ENCODE measurements at places on chromosomes 6 and 20.

- DNase-seq, result peak; percentile 83
Observed at GRCh38 chr6:158536084-158536890, 23.6 kb upstream of the TMEM181 start.

GRCh38 chr20:50009521-50010454 lies 27.0 kb downstream of the SNAI1 start:
- no peak for DNase-seq

GRCh38 chr6:139954463-139955071 lies 580.1 kb upstream of the CITED2 start:
- no peak for DNase-seq

GRCh38 chr6:91695221-91695620 lies 1108.3 kb upstream of the MAP3K7 start:
- no peak for DNase-seq

- DNase-seq, result no peak
Observed at GRCh38 chr20:63625771-63626423, 1.0 kb downstream of the GMEB2 start.

GRCh38 chr6:19394687-19395086 lies 442.5 kb upstream of the ID4 start:
- no peak for DNase-seq

- no peak for DNase-seq
Observed at GRCh38 chr20:1687053-1687452, 29.5 kb upstream of the SIRPG start.

GRCh38 chr6:2733324-2733723 lies 17.4 kb downstream of the MYLK4 start:
- no peak for DNase-seq

DNA sequence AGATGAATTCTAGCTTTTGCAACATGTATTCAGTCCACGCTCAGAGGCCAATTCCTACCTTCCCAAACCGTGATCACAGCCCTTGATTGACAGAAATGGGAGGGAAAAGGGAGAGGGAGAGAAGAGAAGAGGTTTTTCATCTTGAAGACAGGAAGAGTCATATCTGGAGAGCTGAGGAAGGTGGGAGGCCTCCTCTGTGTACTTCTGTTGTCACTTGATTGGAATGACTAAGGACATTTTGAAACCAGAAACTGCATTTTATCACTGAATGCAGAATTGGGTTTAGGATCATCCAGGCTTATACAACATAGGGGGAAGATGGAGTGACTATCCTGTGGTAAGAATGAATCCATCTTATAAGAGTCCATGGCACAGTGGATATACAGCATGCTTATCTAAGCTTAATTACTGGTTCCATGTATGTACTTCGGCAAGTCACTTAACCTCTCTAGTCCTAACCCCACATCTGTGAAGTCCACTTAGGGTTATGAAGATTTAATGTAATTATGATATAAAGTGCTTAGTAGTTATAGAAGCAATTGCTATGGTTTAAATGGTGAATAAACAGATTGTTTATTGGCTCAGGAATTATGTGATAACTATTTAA lies 144.0 kb downstream of the BCKDHB start:
- no peak for DNase-seq

DNA sequence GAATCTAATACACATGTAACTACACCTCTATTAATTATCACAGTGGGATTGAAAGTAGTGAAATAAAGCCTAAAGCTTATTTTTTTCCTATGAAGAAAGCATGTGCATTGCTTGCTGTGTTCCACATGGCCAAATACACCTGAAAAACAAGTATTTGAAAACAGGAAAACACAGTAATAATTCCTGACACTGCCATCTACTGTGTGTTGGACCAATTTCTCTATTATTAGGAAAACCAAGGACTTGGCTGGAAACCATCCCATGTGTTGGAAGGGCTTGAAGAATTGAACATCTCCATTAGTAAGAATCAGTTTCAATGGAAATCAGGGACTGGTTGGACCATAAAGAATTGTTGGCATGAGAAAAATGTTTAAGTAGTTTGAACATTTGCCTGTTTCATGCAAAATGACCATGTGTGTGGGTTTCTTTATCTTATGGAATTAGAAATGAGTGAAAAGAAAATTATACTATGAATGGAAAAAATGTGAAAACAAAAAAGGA lies 124.1 kb downstream of the PHF3 start:
- DNase-seq, result no peak

GRCh38 chr6:148999501-148999900 lies 252.7 kb downstream of the UST start:
- no peak for DNase-seq

DNA sequence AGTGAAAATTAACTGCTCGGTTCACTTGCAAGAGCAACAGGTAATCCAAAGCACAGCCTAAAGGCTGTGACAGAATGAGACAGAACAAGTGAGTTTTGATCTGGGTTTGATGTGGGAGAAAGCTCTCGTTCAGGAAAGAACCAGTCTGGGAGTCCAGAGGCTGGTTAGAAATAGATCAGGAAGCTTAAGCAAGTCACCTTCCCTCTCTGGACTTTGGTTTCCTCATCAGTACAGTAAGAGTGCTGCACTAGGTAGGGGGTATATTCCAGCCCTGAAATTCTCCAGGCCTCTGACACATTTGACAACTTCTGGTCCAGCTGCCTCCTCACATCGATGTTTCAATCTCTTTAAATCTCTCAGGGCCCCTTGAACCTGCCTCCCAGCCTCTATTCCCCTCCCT lies 33.7 kb upstream of the MDGA1 start:
- no peak for DNase-seq

- DNase-seq, result no peak
Observed at GRCh38 chr20:57911512-57912226, 201.9 kb upstream of the PMEPA1 start.

GRCh38 chr20:17825252-17825959 lies 125.6 kb downstream of the BANF2 start:
- DNase-seq, result no peak

- no peak for DNase-seq
Observed at GRCh38 chr20:40749985-40750506, 61.0 kb upstream of the MAFB start.

- no peak for DNase-seq
Observed at GRCh38 chr6:4460586-4461475, 315.4 kb upstream of the CDYL start.

GRCh38 chr20:313948-314347 lies 11.4 kb upstream of the SOX12 start:
- no peak for DNase-seq

DNA sequence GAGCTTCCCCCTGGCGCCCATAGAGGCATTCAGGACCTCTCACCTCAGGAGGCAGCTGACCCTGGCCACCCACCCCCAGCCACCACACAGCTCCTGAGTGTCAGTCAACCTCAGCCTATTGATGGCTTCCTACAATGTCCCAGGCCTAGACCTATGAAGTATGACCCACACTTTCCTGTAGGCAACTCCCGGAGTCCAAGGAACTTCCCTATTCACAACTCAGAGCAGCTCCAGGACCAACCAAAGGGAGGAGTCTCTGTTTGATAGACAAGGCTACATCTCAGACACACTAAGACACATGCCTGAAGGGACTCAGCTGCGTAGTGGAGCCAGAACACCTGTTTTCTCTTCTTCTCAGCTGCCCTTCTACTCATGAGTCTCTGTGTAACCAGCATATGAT lies 169.1 kb downstream of the MAFB start:
- no peak for DNase-seq

- no peak for DNase-seq
Observed at GRCh38 chr6:162733489-162733888, 5.7 kb downstream of the PACRG start.

DNA sequence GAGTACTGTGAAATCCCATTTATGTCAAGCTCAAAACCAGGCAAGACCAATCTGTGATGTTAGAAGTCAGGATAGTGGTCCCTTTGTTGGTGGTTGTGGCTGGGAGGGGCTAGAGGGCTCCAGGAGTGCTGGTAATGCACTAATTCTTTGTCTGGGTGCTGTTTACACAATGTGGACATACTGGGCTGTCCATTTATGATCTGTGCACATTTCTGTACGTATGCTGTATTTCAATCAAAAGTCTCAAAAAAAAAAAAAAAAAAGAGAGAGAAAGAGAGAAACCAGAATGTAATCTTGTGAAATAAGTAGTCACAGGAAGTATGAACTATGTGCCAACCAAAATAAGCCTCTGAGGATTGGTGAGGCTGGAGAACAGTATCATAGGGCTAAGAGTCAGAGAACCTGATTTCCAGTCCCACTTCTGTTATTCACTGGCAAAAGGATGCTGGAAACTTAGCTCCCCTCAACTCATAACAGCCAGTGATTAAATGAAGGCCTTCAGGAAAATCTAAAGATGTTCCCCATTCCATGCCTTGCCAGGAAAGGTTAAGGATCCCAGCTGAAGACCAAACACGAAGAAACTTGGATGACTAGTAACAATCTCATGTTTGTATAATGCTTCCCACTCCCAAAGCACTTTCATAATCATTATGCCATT lies 19.6 kb upstream of the TRAM2 start:
- DNase-seq, result no peak

- no peak for DNase-seq
Observed at GRCh38 chr6:118736440-118736839, 85.0 kb upstream of the CEP85L start.

- no peak for DNase-seq
Observed at GRCh38 chr6:42049948-42050296, 402 bp upstream of the TAF8 start.

GRCh38 chr20:15248618-15249395 lies 911.4 kb upstream of the FLRT3 start:
- DNase-seq, result no peak

- DNase-seq, result no peak
Observed at GRCh38 chr6:107862383-107862782, 38.3 kb upstream of the SCML4 start.

DNA sequence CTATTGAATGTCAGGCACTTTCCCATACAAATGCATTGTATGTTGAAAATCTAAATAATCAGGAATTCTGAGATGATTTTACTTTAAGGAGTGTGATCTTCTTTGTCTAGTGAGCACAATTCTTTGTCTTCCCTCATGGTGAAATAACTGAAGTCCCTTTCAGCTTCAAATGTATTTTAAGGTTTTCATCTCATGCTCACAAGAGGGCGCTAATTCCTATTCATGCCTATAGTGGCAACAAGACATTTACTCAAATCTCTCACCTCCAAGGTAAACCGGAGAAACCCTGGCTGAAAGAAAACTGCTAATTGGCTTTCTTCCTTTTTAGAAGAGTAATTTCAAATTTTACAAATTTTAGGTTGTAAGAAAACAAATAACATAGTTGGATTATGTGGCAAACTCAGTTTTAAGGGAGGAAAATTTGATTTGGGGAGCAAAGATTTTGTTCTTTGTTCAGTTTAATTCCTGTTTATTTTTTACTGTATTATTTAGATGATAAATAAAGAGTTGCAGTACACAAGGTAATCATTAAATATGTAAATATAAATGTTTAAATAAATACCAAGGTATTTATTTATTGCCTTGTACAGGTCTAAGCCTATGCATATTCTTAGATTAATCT lies 69.1 kb downstream of the SLC35F1 start:
- no peak for DNase-seq

DNA sequence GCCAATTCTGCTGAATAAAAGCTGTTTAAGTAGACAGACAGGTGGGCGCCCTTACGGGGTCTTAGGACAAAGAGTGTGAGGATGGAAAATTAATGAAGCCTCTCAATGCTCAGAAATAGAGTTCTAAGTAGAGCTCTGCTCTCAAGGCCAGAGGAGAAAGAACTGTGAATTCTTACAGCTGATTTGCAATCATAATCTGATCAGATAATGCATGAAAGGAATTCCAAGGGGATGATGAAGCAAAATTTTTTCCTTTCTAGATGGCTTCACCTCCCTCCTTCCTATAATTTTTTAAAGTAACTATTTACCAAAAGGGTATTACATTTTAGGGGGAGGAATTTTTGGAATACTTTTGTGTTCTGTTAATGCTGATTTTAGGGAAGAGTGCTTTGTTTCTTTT lies 308.1 kb upstream of the HS3ST5 start:
- DNase-seq, result no peak

- no peak for DNase-seq
Observed at GRCh38 chr6:168408504-168409136, 32.4 kb upstream of the SMOC2 start.

GRCh38 chr6:119162134-119162775 lies 83.8 kb upstream of the FAM184A start:
- DNase-seq, result no peak

GRCh38 chr6:113786168-113786567 lies 71.0 kb upstream of the MARCKS start:
- DNase-seq, result no peak
